Pons (tissue), 1 donor: ENCODE measurements at places on chromosomes 5 and 9.
A peak's percentile ranks its signal among the peaks of the same experiment; 100 is the strongest.

DNA sequence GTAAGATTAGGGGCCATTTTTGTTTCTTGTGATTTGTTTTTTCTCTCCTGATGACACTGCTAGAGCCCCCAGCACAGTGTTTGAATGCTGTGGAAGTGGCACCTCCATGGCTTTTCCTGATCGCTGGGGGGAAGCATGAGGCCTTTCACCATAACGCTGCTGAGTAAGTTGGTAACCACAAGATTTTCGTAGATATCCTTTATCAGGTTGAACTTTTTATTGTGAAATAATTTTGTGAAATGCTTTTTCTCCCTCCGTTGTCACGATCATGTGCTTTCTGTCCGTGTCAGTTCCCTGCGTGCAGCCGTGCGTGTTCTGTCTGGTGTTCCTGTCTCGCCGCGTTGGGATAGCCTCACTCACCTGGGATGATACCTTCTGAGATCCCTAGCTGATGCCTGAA, 59.4 kb downstream of the EHMT1 start:
- no peak for DNase-seq

DNA sequence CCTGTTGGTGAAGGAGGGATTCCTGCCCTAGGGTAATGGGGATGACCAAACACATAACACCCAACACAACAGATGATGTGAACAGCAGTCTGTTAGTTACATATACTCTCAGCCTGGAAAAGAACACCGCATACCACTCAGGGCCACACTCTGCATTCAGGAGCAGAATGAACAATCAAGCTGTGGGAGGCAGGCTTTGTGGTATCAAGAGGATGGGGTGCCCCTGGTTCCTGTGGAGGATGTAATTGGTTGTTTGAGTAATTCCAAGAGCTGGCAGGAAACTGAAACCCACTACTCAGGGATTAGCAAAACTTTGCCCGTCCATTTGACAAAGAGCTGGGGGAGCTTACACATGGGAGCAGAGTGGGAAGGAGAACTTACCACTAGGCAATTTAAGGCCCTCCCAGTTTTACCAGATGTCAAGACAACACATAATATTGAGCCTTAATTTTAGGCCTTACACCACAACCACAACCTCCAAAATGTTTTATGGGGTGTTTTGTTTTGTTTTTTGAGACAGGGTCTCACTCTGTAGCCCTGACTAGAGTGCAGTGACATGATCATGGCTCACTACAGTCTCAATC, 15.6 kb upstream of the PRKAA1 start:
- no peak for DNase-seq

DNA sequence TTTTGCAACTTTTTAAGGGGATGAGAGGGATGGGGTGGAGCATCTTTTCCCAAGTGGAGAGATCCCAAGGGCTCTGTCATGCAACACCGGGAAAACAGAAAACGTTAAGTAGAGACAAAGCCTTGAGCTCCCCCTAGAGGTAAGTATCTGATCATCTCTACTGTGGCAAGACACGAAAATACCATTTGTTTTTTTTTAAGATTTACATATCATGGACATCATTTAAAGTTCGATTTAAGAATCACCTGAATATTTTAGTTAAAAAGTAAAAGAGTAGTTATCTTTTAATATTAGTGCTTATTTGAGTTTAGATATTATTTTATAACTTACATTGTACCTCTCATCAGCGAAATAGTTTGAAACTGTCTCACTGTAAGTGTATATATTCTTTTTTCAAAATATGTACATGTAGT, 200.4 kb downstream of the LRRC70 start:
- peak; percentile 80 for DNase-seq

DNA sequence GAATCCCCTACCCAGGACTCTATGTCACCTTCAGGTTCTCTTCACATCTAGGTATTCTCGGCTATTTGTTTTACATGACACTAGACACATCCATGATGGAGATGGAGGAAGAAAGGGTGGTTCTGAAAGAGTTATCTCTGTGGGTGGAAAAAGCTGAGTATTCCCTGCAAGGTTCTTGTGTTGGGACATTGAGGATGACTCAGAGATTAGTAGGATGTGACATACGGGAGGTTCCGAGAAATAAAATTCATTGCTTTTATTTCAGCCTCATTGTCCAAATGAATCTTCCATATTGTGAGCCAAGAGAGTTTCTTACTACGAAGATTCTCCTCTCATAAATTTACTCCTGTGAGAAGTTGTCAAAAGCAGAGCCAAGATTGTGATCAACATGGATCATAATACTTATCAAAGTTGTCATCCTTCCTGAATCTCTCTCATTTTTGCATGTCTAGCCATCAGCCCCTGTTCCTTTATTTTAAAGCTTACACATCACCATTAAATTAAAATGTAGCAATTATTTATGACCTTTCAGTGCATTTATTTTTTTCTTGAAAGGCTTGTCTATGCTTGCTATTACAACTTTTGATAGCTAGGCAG, 370.0 kb downstream of the PSAT1 start:
- DNase-seq: no peak

GRCh38 chr9:135246248-135247205, 159.1 kb downstream of the OLFM1 start:
- DNase-seq: no peak

- DNase-seq: no peak
Observed at GRCh38 chr5:172015346-172015745, 8.9 kb upstream of the FBXW11 start.

GRCh38 chr9:99778308-99778707, 43.4 kb upstream of the NR4A3 start:
- DNase-seq: peak; percentile 8

DNA sequence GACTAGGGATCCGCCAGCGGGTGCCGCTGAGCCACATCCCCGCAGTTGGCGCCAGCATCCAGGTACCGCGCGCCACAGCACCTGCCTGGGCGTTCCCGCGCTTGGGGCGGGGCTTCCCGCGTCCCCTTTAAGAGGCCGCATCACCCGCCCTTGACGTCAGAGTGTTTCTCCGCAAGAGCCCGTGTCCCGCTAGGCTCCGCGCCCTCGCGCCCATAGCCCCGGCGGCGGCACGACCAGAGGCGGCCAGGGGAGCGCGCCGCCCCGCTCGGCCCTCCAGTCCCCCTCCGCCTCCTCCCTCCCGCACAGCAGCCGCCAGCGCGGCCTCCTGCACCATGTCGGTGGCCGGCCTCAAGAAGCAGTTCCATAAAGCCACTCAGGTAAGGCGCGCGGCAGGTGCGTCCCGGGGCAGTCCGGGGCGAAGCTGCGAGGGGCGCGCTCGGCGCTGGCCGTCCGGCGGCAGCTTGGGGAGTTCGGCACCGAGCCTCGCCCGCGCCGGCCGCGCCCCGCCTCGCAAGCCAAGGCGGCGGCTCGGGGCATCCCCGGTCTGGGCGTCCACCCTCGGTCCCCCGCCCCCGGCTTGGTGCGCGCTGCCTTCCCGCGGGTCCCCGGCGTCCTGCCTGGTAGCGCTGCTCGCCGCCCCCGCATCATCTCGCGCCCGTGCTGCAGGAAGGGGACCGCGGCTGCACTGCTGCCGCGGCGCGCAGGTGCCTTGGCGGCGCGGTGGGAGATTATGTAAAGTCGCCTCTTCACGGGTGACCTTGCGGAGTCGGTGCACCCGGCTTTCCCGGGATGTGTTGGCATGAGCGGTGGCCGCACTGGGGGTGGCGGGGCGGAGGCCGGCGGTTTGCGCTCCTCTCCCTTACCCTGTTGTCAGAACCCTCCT, at the start of gene SH3GL2:
Gene SH3GL2 (plus strand): TSS at position 156 of the 883 bp plus-strand sequence.
- no peak for DNase-seq

DNA sequence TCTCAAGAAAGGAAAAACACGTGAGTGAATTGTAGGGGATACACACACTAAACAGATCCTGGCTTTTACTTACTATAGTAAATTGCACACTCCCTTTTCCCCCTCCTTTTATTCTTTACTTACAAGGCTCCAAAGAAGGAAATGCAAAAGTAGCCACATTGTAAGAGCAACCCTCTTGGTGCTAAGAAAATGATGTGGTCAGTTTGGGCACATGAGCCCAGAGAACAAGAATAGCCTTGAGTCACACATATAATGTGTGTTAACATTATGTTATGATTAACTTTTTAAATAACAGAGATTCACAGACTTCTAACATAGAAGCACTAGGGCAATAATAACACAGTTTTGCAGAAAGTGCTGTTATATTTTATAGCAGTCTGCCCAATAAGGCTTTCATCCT, 48.5 kb downstream of the PCSK5 start:
- no peak for DNase-seq

DNA sequence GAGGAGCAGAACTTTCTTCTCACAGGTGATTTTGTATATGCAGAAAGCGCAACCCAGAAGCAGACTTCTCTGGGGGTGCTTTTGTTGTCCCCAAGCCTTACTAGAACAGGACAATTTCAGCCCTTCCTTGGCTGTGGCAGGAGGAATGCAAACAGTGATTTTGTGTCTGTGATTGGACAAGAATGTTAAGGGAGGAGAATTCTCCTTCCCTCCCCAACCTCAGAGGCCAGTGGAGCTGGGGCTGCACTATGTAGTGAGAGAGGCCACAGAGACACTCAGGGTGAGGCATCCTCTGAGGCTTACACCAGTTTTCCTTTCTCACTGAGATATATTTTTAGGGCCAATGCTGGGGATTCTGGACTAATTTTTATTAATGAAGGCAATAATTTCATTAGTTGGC, 58.8 kb downstream of the ZNF366 start:
- no peak for DNase-seq

DNA sequence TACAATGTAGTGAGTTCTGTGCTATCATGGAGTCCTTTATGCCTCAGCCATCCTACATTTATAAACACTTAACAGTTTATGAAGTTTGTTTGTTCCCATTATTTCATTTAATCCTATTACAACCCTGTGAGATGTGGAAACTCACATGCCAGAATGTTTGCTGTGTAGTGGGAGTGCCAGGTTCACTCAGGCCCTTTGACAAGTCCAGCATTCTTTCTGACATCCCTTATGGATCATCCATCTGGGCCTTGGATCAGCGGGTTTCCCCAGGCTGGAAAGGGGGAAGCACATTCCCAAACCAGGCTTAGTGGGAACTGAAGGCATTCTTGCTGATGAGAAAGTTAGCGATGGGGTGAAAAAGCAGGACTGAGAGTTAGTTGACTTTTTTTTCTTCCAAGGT, 128.1 kb upstream of the OTULINL start:
- no peak for DNase-seq
